ENCODE measurements at places on chromosomes 6 and 20. TPM values are rescaled to one million over a fixed set of nuclear protein-coding genes. Genes with fewer than 3 reads are reported as not detected.
A peak's percentile ranks its signal among the peaks of the same experiment; 100 is the strongest.

- no peaks in the 10 kb centered on the region for H3K27me3 ChIP-seq
- DNase-seq, result no peak
- H3K36me3 ChIP-seq, result no peaks in the 10 kb centered on the region
These were observed 31.4 kb downstream of the SMOC2 start for GRCh38 chr6:168472363-168472762.

DNA sequence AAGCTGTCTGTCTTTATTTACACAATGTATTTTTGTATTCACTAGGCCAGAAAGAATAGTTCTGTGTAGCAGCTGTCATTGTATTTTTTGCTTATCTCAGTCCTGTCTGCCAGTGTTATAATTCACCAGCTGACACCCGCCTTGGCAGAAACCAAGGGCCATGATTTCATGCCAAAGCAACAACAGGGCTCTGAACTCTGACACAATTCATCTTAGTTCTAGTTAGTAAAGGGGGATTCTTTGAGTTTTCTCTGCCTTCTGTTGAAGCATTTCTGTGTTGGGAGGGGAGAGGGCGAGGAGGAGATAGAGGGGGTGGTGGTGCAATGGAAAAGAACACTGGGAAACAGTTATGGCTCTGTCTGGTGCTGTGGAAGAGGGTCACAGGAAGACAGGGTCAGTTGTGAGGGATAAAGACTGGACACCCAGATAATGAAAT lies 684.6 kb upstream of the MARCKS start:
- no peak overlapping the region for H3K27ac ChIP-seq
- peak; percentile 36 for DNase-seq
- no peak overlapping the region for H3K4me3 ChIP-seq
- H3K4me1 ChIP-seq, result no peaks in the 10 kb centered on the region
- no peaks in the 10 kb centered on the region for H3K36me3 ChIP-seq

DNA sequence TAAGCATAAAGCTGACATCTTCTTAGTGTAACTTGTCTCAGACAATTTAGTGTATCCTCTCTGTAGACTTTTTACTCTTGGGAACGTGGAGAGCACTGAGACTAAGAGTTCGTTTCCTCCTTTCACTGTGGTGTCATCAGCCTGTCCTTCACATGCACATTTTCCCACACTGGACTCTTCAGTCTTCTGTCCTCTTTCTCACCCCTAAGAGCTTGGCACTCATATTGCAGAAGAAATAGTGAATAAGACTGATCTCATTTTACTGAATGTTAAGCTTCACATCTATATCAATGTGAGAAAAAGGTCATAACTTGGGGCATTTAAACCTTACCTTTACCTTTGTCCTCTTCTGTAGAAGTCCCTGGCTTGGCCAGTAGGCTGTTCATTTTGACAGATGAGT lies 25.6 kb downstream of the FUCA2 start:
- peaks cover 2% of the 10 kb centered on the region for H3K36me3 ChIP-seq
- no peak for DNase-seq
- no peak overlapping the region for H3K4me3 ChIP-seq
- H3K4me1 ChIP-seq, result no peaks in the 10 kb centered on the region

- no peaks in the 10 kb centered on the region for H3K27me3 ChIP-seq
- H3K4me3 ChIP-seq, result no peak overlapping the region
- DNase-seq, result no peak
- H3K36me3 ChIP-seq, result peaks cover 2% of the 10 kb centered on the region
- peaks cover 10% of the 10 kb centered on the region for H3K4me1 ChIP-seq
These were observed 125.3 kb downstream of the PREX1 start for GRCh38 chr20:48702455-48702913.

DNA sequence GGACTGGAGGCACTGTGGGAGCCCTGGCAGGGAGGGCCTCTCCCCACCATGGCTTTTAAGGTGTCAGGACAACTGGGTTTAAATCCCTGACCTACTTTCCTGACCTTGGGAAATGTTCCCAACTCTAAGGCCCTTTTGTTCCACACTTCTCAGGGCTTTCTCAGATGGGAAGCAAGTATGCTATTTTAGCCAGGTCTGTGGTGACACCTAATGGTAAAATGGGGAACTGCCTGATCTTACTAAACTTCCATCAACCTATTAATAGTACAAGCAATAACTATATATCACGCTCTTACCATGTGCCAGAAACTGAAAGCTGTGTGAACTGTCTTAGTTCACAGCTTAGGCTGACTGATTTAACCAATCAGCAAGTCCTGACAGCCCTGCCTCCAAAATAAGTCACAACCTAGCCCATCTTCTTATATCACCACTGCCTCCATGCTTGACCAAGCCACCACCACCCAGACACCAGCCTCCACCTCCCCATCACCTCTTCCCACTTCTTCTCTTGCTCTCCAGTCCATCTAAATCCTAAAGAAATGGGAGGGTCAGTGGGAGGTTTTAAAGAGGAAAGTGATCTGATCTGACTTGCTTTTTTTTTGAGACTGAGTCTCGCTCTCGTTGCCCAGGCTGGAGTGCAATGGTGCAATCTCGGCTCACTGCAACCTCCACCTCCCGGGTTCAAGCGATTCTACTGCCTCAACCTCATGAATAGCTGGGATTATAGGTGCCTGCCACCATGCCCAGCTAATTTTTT lies 6.9 kb upstream of the BLCAP start:
- H3K36me3 ChIP-seq, result no peaks in the 10 kb centered on the region
- no peaks in the 10 kb centered on the region for H3K4me1 ChIP-seq
- no peak overlapping the region for H3K27ac ChIP-seq
- no peak overlapping the region for H3K4me3 ChIP-seq
- no peak for DNase-seq

DNA sequence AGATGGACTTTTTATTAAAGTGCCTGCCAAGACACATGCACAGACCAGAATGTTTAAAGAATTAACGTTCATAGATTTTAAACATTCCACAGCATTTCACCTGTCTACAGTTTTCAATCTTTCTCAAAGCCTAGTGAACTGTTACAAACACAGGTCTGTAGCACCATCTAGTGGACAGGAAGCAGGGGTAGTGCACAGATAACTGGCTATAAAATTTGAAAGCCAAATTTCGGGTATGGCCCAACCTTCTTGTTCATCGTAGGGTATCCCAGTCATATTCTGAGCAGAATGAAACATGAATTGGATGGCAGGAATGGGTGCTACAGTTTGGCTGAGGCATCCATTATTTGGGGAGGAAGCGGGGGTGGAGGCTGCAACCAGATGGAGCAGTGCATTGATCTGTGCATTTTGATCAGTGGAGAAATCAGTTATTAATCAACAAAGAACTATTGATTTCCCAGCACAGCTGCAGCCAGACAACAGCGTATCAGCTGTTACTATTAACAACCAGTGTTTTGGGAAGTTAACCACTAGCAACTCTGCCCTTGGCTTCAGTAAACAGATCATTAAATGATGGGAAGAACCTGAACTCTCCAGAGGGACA lies 56.1 kb upstream of the B3GAT2 start:
- DNase-seq, result peak; percentile 87
- H3K36me3 ChIP-seq, result no peaks in the 10 kb centered on the region
- no peak overlapping the region for H3K4me3 ChIP-seq
- H3K4me1 ChIP-seq, result no peaks in the 10 kb centered on the region
- H3K27me3 ChIP-seq, result no peaks in the 10 kb centered on the region

GRCh38 chr6:34333858-34334257 lies 58.6 kb downstream of the NUDT3 start:
- H3K4me1 ChIP-seq, result peaks cover 3% of the 10 kb centered on the region
- no peak overlapping the region for H3K27ac ChIP-seq

- no peaks in the 10 kb centered on the region for H3K36me3 ChIP-seq
- no peaks in the 10 kb centered on the region for H3K4me1 ChIP-seq
- H3K27me3 ChIP-seq, result no peaks in the 10 kb centered on the region
- H3K4me3 ChIP-seq, result no peak overlapping the region
- H3K27ac ChIP-seq, result no peak overlapping the region
These were observed 12.1 kb downstream of the VAPB start for GRCh38 chr20:58401162-58401561.

- H3K4me3 ChIP-seq, result no peak overlapping the region
- no peak overlapping the region for H3K27ac ChIP-seq
- H3K4me1 ChIP-seq, result no peaks in the 10 kb centered on the region
- H3K27me3 ChIP-seq, result no peaks in the 10 kb centered on the region
These were observed 6.2 kb downstream of the KDM1B start for GRCh38 chr6:18161431-18161830.

- H3K4me1 ChIP-seq, result no peaks in the 10 kb centered on the region
- no peak for DNase-seq
- H3K27me3 ChIP-seq, result no peaks in the 10 kb centered on the region
- no peak overlapping the region for H3K4me3 ChIP-seq
These were observed 91.1 kb upstream of the THBS2 start for GRCh38 chr6:169344750-169345065.

DNA sequence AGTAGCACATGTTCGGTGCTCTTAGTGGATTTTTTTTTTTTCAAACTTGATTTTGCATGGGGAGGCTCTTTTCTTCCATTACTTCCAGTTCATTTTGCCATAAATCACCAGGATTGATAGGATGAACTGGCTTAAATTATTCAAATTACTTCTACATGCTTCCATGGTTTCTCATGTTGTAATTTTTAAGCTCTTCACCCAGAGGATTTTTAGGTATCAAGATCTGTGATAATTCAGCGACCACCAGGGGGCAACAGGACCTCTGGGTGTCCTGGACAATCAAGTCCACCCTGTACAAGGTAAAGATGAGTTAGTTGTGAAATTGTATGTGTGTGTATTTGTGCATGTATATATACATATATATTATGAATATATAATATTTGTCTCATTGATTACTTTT lies 4.2 kb upstream of the EPHA7 start:
- H3K36me3 ChIP-seq, result no peaks in the 10 kb centered on the region
- no peak overlapping the region for H3K4me3 ChIP-seq
- H3K4me1 ChIP-seq, result no peaks in the 10 kb centered on the region
- H3K27me3 ChIP-seq, result no peaks in the 10 kb centered on the region
- no peak overlapping the region for H3K27ac ChIP-seq

DNA sequence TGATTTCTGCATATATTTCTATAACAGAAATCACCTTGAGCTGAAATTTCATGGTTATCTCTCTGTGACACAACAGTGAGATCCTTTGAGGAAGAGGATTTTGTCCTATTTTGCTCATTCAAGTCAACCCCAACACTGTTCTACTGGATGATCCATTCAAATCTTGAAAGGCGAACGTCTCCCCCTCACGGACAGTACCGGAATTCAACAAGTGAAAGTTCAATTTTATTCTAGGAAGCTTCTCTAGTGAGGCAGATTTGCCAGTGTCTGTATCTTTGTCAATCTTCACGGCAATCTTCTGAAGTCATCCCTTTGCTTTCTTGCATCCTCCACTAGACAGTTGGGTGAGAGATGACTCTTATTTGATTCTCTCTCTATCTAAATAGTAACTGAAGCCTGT lies 91.7 kb upstream of the PDE7B start:
- no peak overlapping the region for H3K27ac ChIP-seq
- no peaks in the 10 kb centered on the region for H3K27me3 ChIP-seq
- H3K4me1 ChIP-seq, result no peaks in the 10 kb centered on the region
- no peak overlapping the region for H3K4me3 ChIP-seq
- H3K36me3 ChIP-seq, result no peaks in the 10 kb centered on the region
- DNase-seq, result no peak

GRCh38 chr6:87794922-87795885 lies 93.2 kb upstream of the AKIRIN2 start:
- no peaks in the 10 kb centered on the region for H3K36me3 ChIP-seq
- no peak for DNase-seq
- H3K27ac ChIP-seq, result no peak overlapping the region

DNA sequence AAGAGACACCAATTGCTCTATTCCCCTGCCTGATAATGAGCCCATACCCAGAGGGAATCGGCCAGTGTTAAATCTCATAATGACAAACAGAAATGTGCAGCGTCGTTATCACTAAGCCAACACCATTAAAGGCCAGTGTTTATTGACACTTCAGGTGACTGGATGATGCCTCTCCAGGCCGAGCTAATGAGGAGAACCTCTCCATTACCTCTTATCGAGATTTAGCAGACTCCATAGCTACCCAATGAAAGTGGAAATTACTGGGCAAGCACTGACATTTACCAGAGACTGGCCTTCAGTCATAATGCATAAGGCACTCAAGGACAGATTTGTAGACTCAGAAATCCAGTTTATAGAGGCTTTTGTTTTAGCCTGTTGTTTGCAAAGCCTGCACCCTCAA lies 669.5 kb downstream of the MAFB start:
- H3K27me3 ChIP-seq, result no peaks in the 10 kb centered on the region
- no peak overlapping the region for H3K4me3 ChIP-seq
- no peak for DNase-seq
- H3K4me1 ChIP-seq, result no peaks in the 10 kb centered on the region
- H3K36me3 ChIP-seq, result no peaks in the 10 kb centered on the region
- H3K27ac ChIP-seq, result no peak overlapping the region

DNA sequence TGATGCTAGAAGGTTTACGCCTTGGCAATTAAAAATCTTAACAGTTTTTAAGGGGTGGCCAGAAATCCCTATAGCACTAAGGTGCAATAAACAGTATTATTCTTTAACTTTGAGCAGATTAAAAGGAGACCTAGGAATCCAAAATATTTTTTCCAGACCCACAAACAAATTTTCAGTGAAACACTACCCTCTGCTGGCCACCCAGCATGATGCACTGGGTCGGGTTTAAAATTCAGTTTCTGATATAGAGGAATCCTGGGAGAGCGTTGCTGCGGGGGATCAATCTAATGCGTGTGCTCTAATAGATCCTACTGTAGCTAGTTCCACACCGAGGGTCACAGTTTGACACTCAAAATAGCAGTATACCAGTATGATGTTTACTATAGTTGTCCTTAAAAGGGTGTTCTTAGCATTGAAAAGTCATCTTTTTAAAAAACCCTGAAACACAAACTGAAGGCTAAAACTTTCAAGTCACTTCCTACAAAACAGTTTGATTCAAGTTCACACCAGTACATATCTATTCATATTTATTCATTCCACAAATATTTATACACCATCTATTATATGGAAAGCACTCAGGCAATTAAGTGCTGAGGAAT lies 10.2 kb downstream of the UBE3D start:
- peak; percentile 64 for DNase-seq
- H3K27me3 ChIP-seq, result no peaks in the 10 kb centered on the region
- H3K27ac ChIP-seq, result no peak overlapping the region
- no peak overlapping the region for H3K4me3 ChIP-seq
- no peaks in the 10 kb centered on the region for H3K4me1 ChIP-seq

PPIL6 gene
- 8.4 TPM for total RNA-seq

MCM9 gene
- 25.9 TPM for total RNA-seq

CEP85L gene
- 12.9 TPM for total RNA-seq

ASIP gene
- not detected for total RNA-seq

EYS gene
- not detected for total RNA-seq

SDCBP2 gene
- 18.3 TPM for total RNA-seq

SRMS gene
- total RNA-seq, result 0.38 TPM

AMD1 gene
- total RNA-seq, result 72.3 TPM

COL19A1 gene
- total RNA-seq, result 1.1 TPM

CDSN gene
- 0.13 TPM for total RNA-seq

ENPP3 gene
- total RNA-seq, result 2.0 TPM
